ENCODE measurements at places on chromosomes 2 and 18.

- no peak for DNase-seq
These were observed 218.4 kb downstream of the GBX2 start for GRCh38 chr2:235949567-235950472.

- peak; percentile 86 for DNase-seq
These were observed 23.3 kb downstream of the GNLY start for GRCh38 chr2:85717308-85718008.

DNA sequence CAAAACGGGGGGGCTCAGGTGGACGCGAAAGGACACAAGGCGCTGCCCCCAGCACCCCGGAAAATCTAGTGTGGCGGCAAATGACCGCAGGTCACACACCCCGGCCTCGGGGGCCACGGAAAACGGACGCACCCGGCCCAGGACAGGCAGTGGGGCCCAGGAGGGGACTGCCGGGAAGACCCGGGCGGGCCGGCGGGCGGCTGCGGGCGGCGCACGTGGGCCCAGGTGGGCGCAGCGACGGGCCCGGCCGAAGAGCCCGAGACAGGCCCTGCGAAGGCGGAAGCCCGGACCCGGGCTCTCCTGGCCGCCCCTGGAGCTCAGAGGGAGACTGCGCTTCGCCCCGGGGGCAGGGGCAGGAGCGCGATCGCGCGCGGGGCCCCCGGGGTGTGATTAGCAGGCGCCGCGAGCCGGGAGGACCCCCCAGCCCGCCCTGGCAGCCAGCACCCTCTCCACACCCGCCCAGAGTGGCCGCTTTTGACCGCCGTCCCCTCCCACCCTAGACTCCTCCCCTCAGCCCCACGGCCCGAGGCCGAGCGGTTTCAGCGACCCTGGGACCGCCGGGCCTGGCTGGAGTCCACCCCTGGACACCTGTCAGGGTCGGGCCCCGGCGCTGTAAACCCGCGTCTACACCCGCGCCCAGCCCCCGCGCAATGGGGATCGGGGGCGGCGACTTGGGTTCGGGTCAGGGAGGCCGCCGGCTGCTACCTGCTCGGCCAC lies 773 bp downstream of the MBP start:
- DNase-seq: no peak

DNA sequence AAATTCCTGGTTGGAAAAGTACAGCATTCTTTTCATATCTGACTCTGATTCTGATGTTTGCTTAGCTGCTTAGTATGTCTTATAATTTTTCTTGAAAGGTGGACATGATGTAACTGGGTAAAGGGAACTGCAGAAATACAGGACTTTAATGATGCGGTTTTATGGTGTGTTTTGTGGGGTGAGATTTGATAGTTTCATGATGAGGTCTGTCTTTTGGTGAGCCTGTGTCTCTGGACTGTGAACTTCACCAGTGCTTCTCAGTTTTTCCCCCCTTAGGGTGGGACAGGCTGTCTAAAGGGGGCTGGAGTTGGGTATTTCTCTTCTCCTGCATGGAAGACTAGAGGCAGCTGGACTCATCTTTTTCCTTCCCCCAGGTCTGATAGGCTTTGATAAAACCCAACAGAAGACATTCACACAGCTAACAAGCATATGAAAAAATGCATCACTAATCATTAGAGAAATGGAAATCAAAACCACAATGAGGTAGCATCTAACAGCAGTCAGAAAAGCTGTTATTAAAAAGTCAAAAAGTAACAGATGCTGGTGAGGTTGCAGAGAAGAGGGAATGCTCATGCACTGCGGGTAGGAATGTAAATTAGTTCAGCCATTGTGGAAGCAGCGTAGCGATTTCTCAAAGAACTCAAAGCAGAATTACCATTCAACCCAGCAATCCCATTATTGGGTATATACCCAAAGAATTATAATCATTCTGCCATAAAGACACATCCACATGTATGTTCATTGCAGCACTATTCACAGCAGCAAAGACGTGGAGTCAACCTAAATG lies 77.6 kb downstream of the EPC2 start:
- no peak for DNase-seq
